ENCODE measurements at places on chromosomes 12 and 14.
A peak's percentile ranks its signal among the peaks of the same experiment; 100 is the strongest.

DNA sequence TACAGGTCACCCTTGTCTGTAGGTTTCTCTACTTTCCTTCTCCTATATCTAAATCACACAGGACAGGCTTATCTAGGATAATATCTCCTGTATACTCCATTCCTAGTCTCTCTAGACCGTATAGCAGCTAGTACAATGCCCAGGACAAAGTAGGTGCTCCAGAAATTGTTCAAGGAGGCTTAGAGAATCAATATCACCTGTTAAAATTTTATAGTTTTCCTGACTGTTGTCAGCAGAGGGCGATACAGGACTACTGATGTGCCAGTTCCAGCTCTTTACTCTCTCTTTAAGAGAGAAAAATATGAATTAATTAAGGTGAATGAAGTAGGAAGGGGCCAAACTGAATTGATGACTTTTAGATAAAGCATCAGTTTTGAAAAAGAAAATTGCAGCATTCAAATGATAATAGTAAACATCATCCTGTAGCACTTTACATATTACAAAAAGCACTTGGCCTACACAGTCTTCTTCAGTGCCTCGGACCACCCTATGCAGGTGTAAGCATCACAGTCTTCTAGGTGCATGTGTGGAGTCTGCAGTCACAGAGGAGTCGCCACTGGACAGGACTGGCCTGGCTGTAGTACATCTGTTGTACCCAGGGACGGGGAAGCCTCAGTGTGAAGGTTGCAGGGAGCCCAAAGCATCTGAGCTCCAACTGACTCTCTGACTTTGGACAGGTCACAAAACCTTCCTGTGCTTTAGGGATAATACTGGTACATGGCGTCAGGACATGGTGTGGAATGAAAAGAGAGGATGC, 61.9 kb upstream of the MAX start:
- DNase-seq, result peak; percentile 38

- DNase-seq, result no peak
Observed at GRCh38 chr12:30996255-30996654, 69.7 kb downstream of the TSPAN11 start.

DNA sequence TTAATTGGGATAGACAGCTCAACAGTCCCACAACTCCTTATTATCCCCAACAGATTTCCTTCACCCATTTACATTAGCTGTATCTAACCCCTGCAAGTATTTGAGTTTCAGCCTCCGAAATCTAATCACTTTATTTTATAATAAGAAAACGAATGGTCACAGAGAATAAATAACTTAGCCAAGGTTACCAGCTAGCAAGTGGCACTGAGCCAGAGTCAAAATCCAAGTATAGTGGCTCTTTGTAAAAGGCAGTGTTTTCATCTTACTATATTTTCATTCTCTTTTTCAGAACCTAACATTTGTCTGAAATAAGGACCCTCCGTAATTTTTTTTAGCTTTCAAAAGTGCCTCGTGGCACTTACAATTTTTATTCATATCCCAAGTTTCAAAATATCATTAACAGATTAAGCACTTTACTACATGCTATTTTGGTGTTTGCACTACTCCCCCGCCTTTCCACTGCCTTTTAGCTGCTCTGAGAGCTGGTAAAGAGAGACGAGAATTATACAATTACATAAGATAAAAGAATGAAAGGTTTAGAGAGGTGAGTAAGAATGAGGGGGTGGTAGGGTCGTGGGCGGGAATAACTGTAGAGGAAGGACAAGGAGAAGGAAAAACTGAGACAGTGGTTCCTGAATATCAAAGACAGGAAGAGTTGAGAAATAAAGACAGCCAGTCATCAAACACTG, 3.7 kb upstream of the USP15 start:
- DNase-seq, result peak; percentile 9

- DNase-seq, result no peak
Observed at GRCh38 chr12:109069307-109070271, 17.2 kb downstream of the USP30 start.

- DNase-seq, result no peak
Observed at GRCh38 chr12:130796985-130797686, 41.9 kb downstream of the STX2 start.

GRCh38 chr12:80100591-80100990, 1.3 kb downstream of the OTOGL start:
- DNase-seq, result no peak

- DNase-seq, result no peak
Observed at GRCh38 chr12:46219877-46220655, 48.8 kb downstream of the SLC38A1 start.

DNA sequence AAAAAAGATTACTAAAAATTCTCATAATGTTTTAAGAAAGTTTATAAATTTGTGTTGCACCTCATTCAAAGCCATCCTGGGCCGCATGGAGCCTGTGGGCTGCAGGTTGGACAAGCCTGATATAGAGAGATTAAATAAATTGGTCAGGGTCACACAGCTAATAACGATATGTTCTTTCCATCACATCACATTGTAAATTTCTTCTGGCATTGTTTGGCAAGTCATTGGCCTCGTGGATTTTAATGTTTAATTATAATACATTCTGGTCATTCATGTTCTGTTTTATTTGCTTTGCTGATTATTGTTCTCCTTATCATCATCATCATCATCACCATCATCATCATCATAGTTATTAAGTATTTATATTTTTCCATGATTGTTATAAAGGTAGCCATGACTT, 157.3 kb downstream of the DIO2 start:
- no peak for DNase-seq

GRCh38 chr14:70317969-70318634, 41.4 kb downstream of the COX16 start:
- peak; percentile 63 for DNase-seq

DNA sequence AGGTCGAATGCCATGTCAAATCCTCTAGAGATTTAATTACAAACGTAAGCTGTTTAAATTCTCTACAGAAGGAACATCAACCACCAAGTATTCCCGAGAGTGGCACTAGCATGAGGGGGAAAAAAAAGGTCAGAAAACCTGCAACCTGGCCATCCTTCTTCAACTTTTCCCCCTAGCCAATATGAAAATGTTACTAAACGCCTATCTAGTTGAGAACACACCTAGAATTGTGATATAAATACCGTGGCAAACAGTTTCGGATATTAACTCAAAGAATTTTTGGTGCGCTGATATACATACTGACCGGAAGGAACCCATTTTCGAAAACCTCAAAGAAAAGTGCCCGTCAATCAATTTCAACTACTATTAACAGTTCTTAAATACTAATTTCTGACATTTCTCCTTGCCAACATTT, 1.8 kb downstream of the HNRNPC start:
- DNase-seq, result no peak

DNA sequence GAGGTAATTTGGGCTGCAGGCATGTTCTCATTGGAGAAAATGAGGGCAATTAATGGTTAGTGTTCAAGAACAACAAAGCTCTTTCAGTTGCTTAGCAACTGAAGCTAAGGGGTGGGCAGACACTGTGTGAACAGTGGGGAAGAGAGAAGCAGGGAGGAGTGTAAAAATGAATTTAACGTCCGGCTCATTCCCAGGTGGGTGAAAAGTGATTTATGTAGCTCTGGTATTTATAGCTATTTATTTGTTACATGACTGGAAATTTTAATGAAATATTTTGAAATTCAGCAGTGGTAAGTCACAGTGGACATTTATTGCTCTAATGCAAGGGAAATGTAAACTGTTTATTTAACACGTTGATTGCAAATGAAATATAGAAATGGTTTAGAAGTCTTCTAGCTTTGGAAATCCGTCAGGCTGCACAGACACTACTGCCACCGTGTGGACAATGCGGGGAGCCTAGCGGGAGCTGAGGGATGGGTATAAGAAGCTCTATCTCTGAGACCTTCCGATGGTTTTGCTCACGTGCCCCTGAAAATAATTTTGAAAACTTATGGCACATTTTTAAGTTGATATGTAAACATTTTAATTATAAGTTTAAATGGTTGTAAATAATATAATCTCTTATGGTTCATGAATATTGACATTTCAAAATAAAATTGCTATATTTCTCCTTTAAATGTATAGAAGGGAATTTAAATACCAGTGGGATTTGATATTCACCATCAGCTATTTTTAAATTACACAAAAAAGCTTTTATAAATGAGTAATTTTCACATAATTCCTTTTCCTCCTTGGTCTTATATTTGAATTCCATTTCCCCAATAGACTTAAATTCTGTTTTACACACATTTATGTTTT, 54.4 kb downstream of the E2F7 start:
- peak; percentile 87 for DNase-seq

- DNase-seq, result no peak
Observed at GRCh38 chr12:66665435-66665985, 13.4 kb downstream of the GRIP1 start.

DNA sequence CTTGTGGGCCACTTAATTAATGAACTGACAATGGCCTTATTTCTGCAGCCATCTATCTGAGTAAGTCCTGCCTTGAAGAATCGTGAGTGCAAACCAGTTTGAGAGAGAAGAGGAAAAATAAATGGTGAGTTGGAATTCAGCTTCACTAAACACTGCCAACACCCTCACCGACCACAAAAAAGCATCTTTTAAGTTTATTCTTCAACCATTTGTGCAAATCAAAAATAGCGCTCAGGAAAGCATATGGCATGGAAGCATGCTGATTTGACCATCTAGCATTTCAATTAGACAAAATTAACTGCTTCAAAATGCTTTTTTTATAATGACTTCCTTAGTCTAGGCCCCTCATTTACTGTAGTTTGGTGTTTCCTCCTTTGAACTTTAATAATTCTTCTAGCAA, 294.0 kb downstream of the PPFIA2 start:
- DNase-seq, result no peak

GRCh38 chr14:51012055-51012454, 67.8 kb upstream of the PYGL start:
- DNase-seq, result no peak

- DNase-seq, result no peak
Observed at GRCh38 chr14:31312934-31313333, 105.3 kb upstream of the HECTD1 start.

- DNase-seq, result no peak
Observed at GRCh38 chr12:48197549-48197970, 5.5 kb downstream of the OR10AD1 start.

- DNase-seq, result no peak
Observed at GRCh38 chr14:69682136-69682535, 70.7 kb downstream of the SUSD6 start.

DNA sequence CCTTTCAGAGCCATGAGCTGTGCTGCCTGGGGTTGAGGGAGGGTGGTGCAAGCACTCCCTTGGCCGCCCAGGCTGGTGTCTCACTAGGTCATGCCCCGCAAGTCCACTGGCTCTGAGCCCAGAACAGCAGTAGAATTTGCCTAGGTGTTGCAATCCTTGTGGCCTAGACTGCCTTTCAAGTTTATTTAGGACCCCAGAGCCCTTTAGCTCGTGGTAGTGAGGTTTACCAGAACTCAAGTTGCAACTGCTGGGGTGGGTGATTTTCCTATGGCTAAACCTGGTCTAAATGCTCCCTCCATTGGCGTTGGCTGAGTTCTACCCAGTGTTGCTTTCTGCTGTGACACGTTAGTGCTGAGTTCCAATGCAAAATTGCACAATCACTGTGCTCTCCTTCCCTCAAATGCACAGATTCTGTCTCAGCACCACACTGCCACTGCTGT, 287.2 kb downstream of the BCAT1 start:
- DNase-seq, result no peak

DNA sequence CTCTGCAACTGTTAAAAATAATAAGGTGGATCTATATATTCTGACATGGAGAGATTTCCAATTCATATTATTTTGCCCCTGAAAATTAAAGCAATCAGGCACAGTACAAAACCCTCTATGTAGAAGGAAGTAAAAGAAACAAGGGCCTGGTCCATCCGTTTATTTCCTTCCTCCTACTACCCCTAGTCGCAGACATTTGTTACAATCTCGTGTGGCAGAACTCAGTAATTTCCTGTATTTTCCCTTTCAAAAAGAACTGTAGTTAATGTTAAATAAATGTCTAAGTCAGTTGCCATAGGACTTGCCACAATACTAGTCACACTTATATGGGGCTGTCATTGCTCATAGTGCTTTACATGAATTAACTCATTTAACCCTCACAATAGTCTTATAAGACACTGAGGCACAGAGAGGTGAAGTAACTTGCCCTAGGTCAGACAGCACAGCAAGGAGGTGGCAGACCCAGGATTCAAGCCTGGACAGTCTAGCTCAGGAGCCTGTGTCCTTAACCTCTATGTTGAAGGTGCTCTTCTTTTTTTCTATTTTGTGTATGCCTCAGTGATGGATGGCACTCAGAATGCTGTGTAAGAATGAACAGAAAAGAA, 24.2 kb downstream of the NINJ2 start:
- no peak for DNase-seq

DNA sequence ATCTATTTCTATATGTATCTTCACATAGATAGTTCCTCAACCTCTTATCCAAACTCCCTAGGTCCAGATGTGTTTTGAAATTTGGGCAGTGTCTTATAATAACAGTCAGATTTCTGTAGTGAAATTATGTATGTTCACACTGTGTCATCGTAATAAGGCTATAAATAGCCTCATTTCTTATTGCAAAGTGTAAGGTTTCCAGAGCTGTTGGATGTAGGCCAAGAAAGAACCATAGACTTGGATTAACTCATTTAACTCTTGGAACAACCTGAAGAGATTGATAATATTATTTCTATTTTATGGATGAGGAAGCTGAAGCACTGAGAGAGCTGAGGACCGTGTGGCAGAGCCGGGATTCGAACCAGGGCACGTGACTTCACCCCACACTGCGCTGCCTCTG, 49.0 kb upstream of the PIWIL1 start:
- DNase-seq, result no peak

DNA sequence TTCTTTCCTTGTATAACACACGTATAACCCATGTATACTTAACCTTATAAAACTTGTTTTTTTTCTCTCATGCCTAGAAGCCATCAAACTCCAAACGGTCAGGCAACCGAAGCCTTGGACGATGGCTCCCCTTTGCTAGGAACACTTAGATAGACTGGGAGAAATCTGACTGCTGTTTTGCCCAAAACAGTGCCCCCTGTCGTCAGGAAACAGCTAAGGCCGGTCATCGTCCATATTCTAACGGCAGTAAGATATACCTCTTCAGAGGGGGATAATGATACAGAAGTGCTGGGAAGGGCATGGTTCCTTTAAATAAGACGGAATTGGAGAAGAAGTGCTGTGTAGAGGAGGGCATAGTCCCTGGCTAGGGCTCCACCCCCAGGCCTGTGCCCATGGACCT, 130.5 kb downstream of the SLC41A2 start:
- no peak for DNase-seq

GRCh38 chr12:51951843-51952722, 584 bp downstream of the ACVR1B start:
- no peak for DNase-seq

- DNase-seq, result no peak
Observed at GRCh38 chr14:100031506-100032281, 33.5 kb upstream of the EVL start.

DNA sequence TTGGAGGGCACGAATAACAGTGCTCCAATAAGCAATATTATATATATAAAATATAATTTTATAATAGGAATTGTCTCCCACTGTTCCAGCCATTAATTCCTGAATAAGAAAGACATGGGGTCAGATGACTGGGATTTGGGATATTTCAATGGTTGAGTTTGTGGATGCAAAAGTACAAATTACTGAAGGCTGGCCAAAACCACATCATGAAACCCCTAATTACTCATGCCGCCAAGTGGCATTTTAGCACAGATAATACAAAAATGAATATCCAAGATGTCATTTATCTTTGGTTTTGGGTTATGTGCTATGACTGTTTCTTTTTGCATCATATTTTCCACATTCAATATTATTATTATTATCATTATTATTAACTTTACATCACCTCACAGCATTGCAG, 261.4 kb upstream of the TBX3 start:
- no peak for DNase-seq
